ENCODE measurements at places on chromosomes 1 and 21.

DNA sequence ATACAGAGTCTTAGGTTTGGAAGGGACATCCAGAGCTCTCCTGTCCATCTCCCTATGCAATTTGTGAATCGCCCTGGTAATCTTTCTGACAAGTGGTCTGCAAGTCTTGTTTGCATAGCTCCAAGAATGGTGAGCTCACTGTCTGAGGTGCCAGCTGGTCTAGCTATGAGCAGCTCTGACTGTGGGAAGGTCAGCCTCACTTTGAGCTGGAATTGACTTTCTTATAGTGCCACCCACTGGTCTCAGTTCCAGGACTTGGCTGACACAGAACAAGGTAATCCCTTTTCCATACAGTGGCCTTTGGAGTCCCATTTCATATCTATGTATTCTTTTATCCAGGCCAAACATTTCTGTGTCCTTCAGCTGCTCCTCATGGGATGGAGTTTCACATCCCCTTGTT is 95.6 kb upstream of the C8B start:
- no peak for DNase-seq

DNA sequence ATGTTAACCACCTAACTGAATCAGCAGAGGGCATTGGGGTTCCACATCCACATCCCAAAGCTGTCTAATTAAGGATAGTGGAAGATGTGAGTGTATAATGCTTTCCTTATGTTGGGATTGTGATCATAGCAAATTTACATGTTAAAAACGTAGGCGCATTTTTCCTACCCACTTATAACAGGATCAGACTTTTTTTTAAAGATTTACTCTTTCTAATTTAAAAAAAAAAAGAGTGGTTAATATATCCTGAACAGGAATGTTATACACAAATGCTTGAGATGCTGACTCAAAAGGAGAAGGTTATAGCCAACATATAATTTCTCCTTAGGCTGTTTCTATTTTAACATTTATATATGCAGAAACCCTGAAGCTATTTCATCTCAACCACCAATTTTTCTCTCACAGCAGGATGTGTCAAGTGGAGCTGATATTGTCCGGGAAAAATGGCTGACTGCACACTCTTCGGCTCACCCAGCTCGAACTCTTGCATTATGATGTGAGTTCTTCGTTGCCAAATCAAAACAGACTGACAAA is 40.3 kb downstream of the RGS5 start:
- no peak for DNase-seq

GRCh38 chr1:88333086-88333695 is 350.9 kb upstream of the PKN2 start:
- DNase-seq: no peak

DNA sequence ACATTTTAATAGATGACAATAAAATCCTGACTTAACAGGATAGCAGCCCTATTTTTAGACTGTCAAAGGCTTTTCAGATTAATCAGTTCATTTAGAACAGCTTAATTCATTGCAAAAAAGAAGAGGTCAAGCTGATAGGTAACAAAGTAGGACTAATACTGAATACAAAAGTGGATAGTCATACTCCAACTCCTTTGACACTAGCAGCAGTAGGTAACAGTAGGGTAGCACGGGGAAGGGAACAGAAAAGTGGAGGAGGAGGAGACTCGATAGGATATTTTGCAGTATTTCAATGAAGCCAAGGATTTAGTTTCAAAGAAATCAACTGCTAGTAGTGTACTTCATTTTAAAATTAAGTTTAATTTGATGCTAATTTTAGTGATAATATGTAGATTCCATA is 51.1 kb downstream of the USP1 start:
- DNase-seq: no peak

GRCh38 chr1:200029822-200030152 is 2.3 kb downstream of the NR5A2 start:
- no peak for DNase-seq

- DNase-seq: no peak
Observed at GRCh38 chr1:61012341-61012761, 70.0 kb upstream of the NFIA start.

DNA sequence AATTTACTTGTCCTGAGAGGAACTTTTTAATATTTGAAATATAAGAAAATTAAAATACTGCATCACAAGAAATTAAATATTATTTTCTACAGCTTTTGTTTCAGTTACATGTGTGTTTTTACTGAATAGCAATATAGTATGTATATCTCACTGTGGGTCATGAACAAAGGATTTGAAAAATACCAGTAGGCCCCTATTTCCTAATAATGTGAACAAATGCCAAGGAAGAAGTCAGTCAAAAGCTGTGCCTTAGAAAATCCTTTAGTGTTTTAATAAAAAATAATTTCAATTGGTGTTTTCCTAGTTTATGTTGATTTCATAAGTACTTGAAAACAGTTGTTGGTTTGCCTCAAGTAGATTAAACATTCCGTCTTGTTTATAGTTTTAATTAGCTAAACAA is 46.7 kb downstream of the SMYD3 start:
- no peak for DNase-seq

- no peak for DNase-seq
Observed at GRCh38 chr1:32725615-32725982, 23.0 kb upstream of the SYNC start.

GRCh38 chr21:22421416-22422180 is 1423.4 kb downstream of the NCAM2 start:
- no peak for DNase-seq

- DNase-seq: no peak
Observed at GRCh38 chr1:234089396-234089795, 184.9 kb downstream of the SLC35F3 start.

GRCh38 chr1:65148548-65149350 is 746 bp downstream of the AK4 start:
- peak; percentile 68 for DNase-seq

DNA sequence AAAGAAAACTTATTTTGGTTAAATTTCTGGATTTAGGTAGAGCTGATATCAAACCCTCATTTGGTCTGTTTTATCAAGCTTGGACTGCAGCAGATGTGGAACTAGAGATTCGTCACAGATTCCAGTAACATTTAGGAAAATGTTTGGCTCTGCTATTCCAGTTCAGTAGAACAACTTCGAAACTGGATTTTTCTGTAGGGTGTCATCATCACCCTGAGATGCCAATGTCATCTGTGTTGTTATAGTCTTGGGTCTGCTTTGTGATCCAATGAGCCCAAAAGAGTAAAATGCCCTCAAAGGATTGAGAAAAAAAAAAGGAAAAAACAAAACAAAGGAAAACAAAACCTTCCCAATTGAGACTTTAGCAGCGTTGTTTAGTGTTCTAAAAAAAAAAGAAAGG is 55.4 kb downstream of the LAMC2 start:
- no peak for DNase-seq

GRCh38 chr1:245952383-245953026 is 554.6 kb downstream of the SMYD3 start:
- no peak for DNase-seq

DNA sequence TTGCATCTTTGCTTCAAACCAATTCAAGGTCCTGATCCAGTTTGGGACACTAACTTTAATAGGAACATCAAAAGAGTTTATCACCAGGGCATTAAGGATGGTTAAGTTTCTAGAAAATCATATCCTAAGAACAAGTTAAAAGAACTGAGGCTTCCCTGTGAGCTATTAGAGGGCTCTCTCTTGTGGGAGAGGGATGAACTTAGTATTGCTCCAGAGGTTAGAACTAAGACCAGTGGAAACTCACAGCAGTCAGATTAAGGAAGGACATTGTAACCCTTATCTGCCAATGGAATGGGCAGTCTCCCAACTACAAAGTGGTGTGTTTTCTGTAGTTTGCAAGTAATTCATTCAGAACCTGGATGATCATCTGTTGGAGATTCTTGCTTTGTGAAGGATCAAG is 36.8 kb downstream of the UBE2U start:
- no peak for DNase-seq

GRCh38 chr1:66266350-66266749 is 267.6 kb upstream of the SGIP1 start:
- DNase-seq: no peak

- no peak for DNase-seq
Observed at GRCh38 chr1:6870571-6870970, 85.3 kb downstream of the CAMTA1 start.

- no peak for DNase-seq
Observed at GRCh38 chr21:28311411-28312190, 681.1 kb downstream of the LTN1 start.

DNA sequence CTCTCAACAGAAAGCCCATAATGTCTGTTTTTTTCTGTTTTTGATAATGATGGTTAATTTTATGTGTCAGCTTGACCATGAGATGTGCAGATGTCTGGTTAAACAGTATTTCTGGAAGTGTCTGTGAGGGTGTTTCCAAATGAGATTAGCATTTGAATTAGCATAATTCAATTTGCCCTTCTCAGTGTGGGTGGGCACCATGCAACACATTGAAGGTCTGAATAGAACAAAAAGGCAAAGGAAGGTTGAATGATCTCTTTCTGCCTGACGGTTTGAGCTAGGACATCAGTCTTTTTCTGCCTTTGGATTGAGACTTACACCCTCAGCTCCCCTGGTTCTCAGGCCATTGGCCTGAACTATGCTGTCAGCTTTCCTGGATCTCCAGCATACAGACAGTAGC is 34.9 kb upstream of the SPATA6 start:
- DNase-seq: no peak

- no peak for DNase-seq
Observed at GRCh38 chr1:228016653-228017355, 10.0 kb downstream of the WNT3A start.

DNA sequence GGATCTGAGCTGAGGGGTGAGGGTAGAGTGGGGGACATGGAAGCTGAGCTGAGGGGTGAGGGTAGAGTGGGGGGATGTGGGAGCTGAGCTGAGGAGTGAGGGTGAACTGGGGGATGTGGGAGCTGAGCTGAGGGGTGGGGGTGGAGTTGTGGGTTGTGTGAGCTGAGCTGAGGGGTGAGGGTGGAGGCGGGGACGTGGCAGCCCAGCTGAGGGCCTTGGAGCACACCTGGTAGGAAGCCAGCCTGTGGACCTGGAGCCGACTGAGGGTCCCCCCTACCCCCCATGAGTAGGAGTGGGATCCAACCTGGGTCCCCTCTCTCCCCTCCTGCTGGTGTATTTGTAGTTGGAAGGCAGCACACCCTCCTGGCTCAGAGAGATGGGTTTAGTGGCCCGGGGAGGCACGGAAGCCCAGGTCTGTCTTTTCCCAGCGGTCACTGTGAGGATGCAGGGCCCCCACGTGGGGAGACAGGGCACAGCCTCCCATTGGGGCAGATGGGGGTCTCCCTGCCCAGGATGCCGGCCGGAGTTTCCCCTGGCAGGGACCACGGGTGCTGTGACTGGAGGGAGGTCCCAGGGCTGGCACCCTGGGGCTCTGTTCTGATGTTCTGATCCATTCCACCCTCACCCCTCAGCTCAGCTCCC is 13.2 kb upstream of the NPHP4 start:
- no peak for DNase-seq

DNA sequence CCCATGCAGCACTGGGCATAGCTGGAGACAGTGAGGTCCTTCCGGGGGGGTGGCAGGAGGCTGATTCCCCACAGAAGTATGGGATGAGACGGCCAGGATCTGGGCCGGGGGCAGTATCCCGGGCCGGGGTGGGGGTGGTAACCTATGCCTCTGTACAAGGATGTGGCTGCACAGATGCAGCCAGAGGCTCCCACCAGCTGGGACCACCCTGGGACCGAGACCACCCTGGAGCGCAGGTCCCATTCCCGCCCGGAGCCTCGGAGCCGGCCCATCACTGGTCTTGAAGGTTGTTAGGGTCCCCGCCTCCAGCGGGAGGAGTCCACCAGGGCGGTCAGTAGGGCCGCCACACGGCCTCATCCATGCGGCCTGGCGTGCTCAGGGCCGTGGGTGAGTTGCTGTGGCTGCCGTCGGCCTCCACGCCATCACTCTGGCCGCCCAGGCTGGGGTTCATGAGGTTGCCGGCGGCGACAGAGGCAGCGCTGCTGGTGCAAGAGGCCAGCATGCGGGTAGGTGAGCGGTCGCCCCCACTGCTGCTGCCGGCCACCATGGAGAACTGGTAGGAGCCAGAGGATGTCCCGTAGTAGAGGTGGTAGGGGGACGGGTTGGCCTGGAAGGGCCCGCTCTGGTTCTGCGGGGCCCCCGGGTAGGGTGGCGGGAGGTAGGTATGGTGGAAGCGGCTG is 28.1 kb downstream of the RUNX3 start:
- peak; percentile 1 for DNase-seq

- DNase-seq: no peak
Observed at GRCh38 chr21:28805885-28806284, 186.8 kb downstream of the LTN1 start.

- no peak for DNase-seq
Observed at GRCh38 chr1:158002022-158002630, 8.7 kb downstream of the KIRREL1 start.

GRCh38 chr1:115332813-115333608 is 5.0 kb downstream of the NGF start:
- peak; percentile 36 for DNase-seq

DNA sequence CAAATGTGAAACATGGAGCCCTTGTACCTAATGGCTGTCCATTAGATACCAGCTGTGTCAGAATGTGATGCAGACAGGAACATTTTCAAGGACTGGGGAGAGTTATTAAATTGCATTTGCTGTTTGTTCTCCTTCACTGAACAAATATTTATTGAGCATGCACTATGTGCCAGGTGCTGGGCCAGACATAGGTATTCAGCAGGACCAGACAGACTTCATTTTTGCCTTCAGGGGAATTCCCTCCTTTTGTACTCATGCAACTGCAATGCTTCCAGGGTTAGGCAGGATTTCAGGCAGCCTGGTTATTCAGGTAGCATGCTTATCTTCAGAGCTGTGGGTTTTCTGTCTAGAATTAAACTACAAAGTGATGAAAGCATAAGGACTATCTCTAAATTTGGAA is 64.2 kb upstream of the SMYD2 start:
- DNase-seq: no peak

DNA sequence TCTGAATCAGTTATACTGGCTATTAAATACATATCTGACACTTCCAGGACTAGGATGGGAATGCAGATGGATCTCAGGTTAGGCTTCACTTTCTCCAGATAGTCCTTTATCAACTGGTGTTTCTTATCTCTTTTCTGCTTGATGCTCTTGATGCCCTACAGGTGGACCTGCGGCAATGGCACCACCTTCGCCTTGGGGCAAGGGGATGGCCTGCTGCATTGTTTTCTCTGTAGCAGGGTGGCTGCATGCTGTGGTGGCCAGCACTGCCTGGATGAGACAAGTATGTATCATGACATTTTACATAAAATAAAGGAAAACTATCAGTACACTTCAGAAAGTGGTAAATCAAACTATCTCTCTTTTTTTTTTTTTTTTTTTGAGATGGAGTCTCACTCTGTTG is 217.7 kb upstream of the ZP4 start:
- DNase-seq: no peak

GRCh38 chr1:171730052-171730451 is 11.8 kb downstream of the VAMP4 start:
- DNase-seq: no peak
